ENCODE measurements at places on chromosomes 2 and 18. TPM values are rescaled to one million over a fixed set of nuclear protein-coding genes. Genes with fewer than 3 reads are reported as not detected.

Gene IFT172
- total RNA-seq: 29.5 TPM

Gene GPBAR1
- total RNA-seq: 8.6 TPM

DNA sequence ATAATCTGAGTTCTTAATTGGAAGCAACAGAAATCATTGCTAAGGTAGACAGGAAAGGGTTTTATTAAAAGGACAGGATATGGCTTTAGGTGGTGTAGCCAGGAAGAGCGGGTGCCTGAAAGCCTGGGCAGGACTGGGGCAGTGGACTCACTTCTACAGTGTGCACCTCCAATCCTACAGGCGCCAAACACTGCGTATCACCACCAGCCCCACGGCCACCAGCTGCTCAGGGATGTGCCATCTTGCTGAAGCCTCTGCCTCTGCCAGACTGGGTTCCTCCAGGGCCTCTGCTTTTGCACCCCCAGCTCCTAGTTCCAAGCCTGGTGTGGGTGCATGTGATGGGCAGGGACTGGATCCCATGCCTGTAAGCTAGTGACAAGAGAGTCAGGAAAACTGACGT, 29.7 kb upstream of the DPYSL5 start:
- no peak for DNase-seq

Gene FAP
- total RNA-seq: 0.51 TPM

Gene FIGN
- 13.5 TPM for total RNA-seq
